Spinal cord (tissue), 10 donors: ENCODE measurements at places on chromosomes 1 and 21. TPM values are rescaled to one million over a fixed set of nuclear protein-coding genes. Genes with fewer than 3 reads are reported as not detected.

The ANGPTL1 gene
- 15.3 TPM for total RNA-seq

The CLCA2 gene
- 0.10 TPM for total RNA-seq

The NDC1 gene
- 28.7 TPM for total RNA-seq

The HSF2BP gene
- 1.4 TPM for total RNA-seq

The GCSAML gene
- total RNA-seq: 0.11 TPM

The ST6GALNAC3 gene
- 29.9 TPM for total RNA-seq

The S100A5 gene
- not detected for total RNA-seq

The MT1HL1 gene
- total RNA-seq: not detected

The DNASE2B gene
- 0.22 TPM for total RNA-seq

The HES5 gene
- 14.1 TPM for total RNA-seq

The SYT2 gene
- total RNA-seq: 11.1 TPM

The CAP1 gene
- 201 TPM for total RNA-seq

The C1orf94 gene
- total RNA-seq: 0.40 TPM

The OR10J1 gene
- not detected for total RNA-seq

The ABL2 gene
- 22.9 TPM for total RNA-seq

The HENMT1 gene
- total RNA-seq: 21.3 TPM

The ODR4 gene
- 55.3 TPM for total RNA-seq

The GJA8 gene
- total RNA-seq: not detected

The ASB17 gene
- total RNA-seq: not detected

The CYP4X1 gene
- total RNA-seq: 26.2 TPM

The IL12RB2 gene
- 2.5 TPM for total RNA-seq

The ZNF593OS gene
- total RNA-seq: not detected

The SYT11 gene
- total RNA-seq: 384 TPM

The TRAPPC3 gene
- total RNA-seq: 82.6 TPM

The DTL gene
- total RNA-seq: 12.1 TPM

The CD1C gene
- total RNA-seq: not detected

The MTARC2 gene
- 10.8 TPM for total RNA-seq

The CCDC27 gene
- not detected for total RNA-seq

The OR6K3 gene
- not detected for total RNA-seq

The EVA1C gene
- total RNA-seq: 5.6 TPM

The CNR2 gene
- 0.10 TPM for total RNA-seq

The XCL1 gene
- total RNA-seq: 0.17 TPM

The POU3F1 gene
- total RNA-seq: 3.0 TPM
